ENCODE measurements at places on chromosomes 12 and 14.

GRCh38 chr12:120136093-120136770 is 19.7 kb upstream of the RAB35 start:
- DNase-seq, result no peak

GRCh38 chr12:76696186-76696585 is 67.7 kb upstream of the ZDHHC17 start:
- no peak for DNase-seq

DNA sequence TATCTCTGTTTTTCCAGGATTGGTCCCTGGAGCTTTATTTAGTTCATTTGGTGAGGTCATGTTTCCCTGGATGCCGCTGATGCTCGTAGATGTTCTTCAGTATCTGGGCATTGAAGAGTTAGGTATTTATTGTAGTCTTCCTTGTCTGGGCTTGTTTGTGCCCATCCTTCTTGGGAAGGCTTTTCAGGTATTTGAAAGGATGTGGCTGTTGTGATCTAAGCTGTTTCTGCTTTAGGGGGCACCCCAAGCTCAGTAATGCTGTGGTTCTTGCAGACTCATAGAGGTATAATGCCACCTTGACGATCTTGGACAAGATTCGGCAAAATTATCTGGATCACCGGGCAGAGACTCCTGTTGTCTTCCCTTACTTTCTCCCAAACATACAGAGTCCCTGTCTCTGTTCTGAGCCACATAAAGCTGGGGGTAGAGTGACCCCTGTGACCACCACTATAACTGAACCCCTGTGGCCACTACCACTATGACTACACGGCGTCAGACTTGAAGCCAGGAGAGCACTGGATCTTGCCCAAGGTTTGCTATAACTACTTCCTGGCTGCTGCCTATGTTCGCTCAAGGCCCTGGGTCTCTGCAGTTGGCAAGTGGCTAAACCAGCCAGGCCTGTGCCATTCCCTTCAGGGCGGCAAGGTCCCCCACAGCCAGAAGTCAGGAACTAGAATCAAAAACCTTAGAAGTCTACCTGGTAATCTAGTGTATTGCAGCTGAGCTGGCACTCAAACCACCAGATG is 40.9 kb downstream of the FGD4 start:
- DNase-seq, result no peak

DNA sequence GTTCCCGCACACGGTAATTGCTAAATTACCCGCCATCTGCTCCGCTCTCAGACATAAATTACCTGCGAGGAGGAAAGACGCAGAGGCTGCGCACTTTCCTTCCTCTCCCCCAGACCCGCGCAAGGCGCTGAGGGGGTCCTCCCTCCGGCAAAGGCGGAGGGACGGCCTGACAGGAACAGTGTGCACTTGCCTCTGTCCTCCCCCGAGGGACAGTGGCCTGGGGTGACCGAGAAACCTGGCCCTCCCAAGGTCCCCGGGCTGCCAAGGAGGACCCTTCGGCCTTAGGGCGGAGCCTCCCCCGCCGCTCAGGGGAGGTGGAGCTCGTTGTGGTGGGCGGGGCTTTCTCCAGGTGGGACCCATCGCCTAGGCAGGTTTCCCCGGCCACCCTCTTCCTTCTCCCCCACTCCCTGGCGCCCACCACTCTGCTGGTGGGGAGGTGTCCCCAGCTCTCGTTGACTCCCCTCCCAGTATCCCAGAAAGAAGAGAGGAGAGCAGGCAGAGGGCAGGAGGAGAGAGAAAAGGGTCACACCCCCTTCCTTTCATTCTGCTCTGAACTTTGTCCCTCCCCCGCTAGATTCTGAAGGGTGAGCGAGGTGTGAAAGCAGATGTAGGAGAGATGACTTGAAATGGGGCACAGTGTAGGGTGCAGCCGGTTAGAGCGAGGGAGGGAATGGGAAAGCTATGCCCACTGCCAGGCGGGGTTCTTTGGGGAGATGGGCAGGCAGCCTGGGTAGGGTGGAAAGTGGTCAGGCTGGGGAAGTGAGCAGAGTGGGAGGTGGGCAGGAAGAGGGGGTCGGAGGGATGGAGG is 11.4 kb upstream of the CALCOCO1 start:
- DNase-seq, result peak; percentile 31

Data from activated effector memory CD4-positive, alpha-beta T cell treated with Interleukin-2 at 50 U/mL for 16 hours (primary cell).